IMR-90 (cell line): ENCODE measurements at places on chromosomes 16 and 17.

- peak; percentile 65 for DNase-seq
Measured at GRCh38 chr16:81491541-81492188, 47.1 kb downstream of the CMIP start.

- no peak for DNase-seq
Measured at GRCh38 chr17:68501074-68501473, 11.2 kb upstream of the PRKAR1A start.

GRCh38 chr17:67574658-67575293 is 143.0 kb upstream of the NOL11 start:
- DNase-seq, result no peak

DNA sequence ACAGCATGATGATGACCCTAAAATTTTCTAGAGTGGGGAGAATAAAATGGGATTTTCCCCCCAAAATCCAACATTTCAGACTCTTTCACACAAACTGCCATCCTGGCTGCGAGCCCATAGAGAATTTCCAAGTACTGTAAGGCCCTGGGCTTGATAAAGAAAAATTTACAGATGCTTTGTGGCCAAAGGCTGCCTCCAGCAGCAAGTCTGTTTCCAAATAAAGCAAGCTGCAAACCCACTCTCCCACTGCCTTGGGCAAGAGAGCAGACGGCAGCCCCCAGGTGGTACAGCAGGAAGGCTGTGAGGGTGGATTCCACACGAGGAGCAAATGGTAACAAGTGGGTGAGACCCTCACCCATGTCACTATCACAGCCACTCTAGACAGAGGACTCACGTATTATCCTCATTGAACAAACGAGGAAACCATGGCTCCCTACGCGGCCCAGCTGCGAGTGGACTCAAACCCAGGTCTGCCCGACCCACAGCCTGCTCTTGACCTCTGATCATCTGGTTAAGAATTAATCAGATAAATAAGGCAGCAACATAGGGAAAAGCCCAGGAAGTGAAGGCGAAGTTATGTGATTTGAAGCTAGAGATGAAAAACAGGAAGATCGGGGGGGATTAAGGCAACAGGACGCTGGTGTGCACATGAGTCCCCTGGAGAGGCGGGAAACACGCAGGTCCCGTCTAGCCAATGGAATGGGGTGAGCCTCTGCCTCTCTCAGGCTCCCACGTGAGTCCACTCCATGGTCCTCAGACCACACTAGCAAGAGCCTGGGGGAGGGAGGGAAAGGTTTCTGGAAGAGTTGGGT is 37.4 kb downstream of the AXIN2 start:
- no peak for DNase-seq

- DNase-seq, result no peak
Measured at GRCh38 chr17:29346462-29346861, 43.7 kb upstream of the TAOK1 start.

- DNase-seq, result peak; percentile 45
Measured at GRCh38 chr17:15106540-15106939, 158.6 kb downstream of the PMP22 start.

- DNase-seq, result no peak
Measured at GRCh38 chr16:31201582-31202413, 762 bp downstream of the PYCARD start.

DNA sequence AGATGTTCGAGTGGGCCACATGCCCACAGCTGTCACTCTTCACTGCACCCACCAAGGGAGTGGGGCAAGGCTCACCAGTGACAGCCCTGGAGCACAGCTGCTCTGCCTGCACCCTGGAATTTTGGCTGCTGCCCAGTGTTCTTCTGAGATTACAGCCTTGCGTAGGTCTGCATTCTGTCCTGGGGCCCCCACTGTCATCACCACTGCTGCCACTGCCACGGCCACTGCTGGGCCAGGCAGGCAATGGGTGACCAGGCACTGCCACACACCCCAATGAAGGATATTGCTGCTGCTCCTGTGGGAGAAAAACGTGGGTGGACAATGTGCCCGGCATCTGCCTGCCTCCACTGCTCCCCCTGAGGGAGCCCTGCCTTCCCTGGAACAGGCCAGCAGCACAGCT is 1717.0 kb downstream of the TP53TG3F start:
- DNase-seq, result no peak

DNA sequence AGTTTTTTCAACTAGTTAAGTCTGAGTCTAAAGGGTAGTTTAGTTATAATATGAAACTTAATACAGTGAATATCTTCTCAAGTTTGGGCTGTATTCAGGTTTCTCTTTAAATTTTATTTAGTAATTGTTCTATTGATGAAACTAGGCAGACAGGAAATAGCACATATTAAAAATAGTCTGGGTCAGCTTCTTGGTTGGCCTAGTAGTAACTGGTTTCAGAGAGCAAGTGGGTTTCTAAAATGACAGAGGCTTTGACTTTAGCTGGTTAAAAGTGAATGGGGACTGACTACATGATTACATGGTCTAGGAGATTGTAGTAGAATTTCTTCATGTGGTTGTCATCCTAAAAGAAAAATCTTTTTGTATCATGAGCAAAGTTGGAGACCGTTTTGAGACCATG is 46.8 kb downstream of the OMG start:
- DNase-seq, result no peak

DNA sequence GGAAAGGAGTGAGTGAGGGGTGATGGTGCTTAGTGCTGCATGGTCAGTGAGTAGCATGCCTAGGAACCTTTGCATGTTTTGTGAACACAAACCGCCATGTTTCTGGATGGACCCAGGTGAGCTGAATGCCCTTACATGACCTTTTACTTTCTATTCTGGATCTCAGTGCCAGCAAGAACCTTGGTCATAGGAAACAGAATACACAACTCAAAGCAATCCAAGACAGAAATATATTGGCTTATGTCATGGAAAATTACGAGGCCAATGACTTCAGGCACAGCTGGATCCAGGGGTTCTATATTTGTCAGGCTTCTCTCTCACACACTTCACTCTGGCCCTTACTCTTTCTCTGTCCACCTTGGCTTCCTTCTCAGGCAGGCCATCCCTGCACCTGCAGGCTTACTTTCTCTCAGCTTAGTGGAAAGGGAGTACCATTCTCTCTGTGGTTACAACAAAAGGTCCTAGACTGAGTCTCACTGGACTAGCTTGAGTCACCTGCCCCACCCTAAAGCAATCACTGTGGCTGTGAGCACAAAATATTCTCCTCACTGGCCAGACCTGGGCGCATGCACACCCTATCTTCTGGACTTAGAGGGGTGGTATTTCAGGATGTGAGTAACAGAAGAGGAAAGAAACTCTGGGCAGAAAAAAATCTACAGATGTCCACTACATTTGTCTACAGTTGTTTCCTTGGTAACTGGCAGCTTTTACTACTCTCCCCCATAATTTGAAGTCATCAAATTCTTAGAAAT is 20.4 kb upstream of the CPNE2 start:
- peak; percentile 62 for DNase-seq

- DNase-seq, result no peak
Measured at GRCh38 chr17:81832608-81833159, 407 bp downstream of the MCRIP1 start.

- no peak for DNase-seq
Measured at GRCh38 chr17:76685366-76685765, 25.4 kb downstream of the MXRA7 start.

GRCh38 chr17:49288388-49288787 is 57.8 kb upstream of the PHOSPHO1 start:
- no peak for DNase-seq

DNA sequence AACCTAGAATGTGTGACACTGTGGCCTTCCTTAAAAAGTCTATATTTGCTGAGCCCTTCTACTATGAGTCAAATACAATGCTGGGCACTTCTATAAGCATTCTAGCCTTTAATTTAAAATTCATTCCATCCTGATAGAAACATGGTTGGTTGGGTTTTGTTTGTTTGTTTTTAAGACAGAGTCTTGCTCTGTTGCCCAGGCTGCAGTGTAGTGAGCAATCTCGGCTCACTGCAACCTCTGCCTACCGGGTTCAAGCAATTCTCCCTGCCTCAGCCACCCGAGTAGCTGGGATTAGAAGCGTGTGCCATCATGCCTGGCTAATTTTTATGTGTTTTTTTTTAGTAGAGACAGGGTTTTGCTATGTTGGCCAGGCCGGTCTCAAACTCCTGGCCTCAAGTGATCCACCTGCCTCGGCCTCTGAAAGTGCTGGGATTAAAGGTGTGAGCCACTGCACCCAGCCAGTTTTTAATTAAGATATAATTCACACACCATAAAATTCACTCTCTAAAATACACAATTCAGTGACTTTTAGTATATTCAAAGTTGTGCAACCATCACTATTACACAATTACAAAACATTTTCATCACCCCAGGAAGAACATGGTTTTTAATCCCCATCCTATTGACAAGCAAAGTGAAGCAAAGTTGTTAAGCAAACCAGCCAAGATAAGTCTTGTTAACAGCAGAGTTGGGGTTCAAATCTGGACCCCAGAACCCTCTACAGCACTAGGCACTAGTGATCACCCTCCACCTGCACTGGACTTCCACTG is 42.8 kb downstream of the CMTM4 start:
- no peak for DNase-seq

DNA sequence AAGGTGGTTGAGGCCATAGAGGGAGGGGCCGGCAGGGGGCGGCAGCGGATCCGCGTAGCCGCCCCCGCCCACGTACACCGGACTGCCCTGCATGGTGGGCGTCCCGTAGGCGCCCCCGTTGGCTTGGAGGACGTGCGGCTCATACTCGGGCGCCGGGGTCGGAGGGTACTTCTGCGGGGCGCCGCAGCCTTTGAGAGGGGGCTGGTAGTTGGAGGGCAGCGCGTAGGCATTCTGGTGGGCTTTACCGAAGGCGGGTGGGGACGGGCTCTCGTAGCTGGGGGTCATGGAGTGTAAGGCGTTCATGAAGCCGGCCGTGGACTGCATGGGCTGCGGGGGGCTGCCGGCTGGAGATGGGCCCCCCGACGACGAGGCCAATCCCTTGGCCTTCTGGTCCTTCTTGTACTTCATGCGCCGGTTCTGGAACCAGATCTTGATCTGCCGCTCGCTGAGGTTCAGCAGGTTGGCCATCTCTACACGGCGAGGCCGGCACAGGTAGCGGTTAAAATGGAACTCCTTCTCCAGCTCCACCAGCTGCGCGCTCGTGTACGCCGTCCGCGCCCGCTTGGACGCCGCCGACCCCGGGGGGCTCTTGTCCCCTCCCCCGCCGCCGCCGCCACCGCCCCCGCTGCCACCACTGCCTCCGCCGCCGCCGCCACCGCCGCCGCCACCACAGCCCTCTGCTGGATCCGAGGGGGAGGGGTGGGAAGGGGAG is 5.7 kb upstream of the HOXB2 start:
- peak; percentile 40 for DNase-seq

GRCh38 chr16:4928227-4928626 is 8.7 kb downstream of the PPL start:
- no peak for DNase-seq

DNA sequence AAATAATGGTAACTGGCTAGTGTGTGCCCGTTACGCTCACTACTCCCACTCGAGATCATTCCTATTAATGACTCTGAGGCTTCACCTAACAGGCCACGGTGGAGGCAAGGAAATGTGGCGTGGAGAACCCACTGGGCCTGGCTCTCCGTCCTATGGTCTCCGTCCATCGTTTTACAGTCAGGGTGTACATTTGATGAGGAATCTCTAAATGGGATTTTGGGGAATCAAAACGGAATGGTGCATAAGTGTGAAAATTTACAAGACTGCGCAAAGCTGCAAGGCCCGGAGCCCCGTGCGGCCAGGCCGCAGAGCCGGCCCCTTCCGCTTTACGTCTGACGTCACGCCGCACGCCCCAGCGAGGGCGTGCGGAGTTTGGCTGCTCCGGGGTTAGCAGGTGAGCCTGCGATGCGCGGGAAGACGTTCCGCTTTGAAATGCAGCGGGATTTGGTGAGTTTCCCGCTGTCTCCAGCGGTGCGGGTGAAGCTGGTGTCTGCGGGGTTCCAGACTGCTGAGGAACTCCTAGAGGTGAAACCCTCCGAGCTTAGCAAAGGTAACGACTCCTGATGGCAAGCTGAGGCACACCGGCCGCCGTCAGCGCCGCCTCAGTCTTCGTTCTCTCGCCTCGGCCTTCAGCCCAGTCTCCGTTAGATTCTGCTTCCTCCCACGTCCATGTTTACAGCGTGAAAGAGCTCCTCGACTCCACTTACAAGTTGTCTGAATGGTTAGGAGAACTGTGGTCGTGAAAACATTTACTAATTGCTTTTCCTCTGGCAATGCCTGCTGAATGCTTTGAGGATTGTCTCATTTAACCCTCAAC is at the start of gene RAD51C:
RAD51C (plus strand) TSS at position 364 of the 817 bp plus-strand sequence; CDS start at position 406, 42 bp downstream.
- peak; percentile 83 for DNase-seq

DNA sequence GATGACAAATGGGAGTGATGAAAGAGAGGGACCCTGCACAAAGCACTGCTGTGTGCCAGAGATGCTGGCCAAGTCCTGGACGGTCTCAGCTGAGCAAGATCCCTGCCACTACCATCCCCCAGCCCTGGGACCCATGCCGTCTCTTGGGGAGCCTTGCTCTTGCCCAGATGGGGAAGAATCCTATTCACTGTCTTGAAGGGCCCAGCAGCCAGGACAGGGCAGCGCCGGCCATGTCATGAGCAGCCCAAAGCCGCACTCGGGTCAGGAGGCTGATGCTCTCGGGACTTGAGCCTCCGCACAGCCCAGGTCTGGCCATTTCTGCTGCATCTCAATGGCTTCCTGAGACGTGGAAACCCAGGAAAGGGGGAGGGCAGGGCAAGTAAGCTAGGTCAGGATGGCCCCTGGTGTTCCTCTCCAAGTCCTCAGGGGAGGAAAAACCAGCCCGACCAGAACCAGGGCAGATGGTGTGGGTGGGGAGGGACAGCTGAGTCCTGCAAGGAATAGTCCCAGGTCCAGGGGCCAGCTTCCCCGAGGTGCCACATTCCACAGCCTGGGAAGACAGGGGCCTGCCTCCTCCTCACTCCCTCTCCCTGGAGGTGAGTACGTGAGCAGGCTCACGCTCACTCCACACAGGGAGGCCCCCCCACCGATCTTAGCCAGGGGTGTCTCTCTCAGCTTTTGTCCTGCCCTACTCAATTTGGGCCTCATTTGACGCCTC is 7.8 kb upstream of the KRT19 start:
- DNase-seq, result no peak

GRCh38 chr17:77311371-77311981 is 170.7 kb downstream of the SEC14L1 start:
- no peak for DNase-seq

- DNase-seq, result no peak
Measured at GRCh38 chr16:84905965-84906460, 86.2 kb downstream of the CRISPLD2 start.

DNA sequence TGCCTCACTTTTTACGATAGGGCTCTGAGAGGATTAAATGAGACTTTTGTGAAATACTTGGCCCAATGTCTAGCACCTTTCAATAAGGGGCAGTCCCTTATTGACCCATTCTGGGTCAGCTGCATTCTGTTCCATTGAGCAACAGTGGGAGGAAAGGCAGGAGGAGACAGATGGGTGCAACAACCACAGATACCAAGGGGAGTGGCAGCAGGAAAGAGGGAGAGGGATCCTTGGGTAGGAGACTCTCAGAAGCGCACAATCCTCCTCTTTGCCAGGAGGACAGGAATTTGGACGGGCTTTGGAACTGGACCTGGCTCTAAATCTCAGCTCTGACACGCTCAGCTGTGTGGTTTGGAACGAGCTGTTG is 3.5 kb downstream of the PIPOX start:
- DNase-seq, result no peak

DNA sequence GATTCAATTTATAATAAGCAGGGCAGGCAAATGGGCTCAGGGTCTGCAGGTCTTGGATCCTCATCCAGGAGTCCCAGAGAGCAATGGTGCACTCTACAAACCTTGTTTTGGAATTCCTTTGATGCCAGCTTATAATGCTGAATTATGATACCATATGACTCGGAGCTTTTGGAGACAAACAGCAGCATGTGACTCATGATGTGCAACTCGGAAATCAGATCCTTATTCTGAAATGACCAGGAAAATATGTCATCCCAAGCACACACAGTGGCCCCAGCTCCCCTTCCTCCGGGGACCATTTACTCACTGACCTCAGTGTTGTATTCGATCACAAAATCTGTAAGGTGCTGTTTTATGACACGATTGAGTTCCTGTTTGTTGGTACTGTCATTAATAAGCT is 20.2 kb upstream of the UMOD start:
- no peak for DNase-seq
